Sigmoid colon (tissue), 7 donors: ENCODE measurements at places on chromosomes 2 and 18. TPM values are rescaled to one million over a fixed set of nuclear protein-coding genes. Genes with fewer than 3 reads are reported as not detected.

GRCh38 chr2:235573331-235574221, 79.7 kb downstream of the AGAP1 start:
- peaks cover 8% of the 10 kb centered on the region for H3K4me1 ChIP-seq
- no peak overlapping the region for H3K4me3 ChIP-seq
- no peak for DNase-seq
- H3K36me3 ChIP-seq: no peaks in the 10 kb centered on the region
- no peaks in the 10 kb centered on the region for H3K27me3 ChIP-seq

GRCh38 chr2:202965810-202966460, 48.7 kb upstream of the NBEAL1 start:
- no peaks in the 10 kb centered on the region for H3K27me3 ChIP-seq
- H3K36me3 ChIP-seq: no peaks in the 10 kb centered on the region
- no peak for DNase-seq

The GKN2 gene
- total RNA-seq: not detected

DNA sequence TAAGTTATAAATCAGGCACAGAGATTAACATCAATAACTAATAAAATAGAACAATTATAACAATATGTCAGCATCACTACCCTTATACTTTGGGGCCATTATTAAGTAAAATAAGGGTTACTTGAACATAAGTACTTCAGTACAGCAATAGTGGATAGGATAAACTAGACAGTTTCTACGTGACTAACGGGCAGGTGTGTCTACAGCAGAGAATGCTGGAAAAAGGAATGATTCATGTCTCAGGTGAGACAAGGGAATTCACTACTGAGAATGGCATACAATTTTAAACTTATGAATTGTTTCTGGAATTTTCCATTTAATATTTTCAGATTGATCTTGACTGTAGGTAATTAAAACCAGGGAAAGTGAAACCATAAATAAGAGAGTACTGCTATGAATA, 5.5 kb downstream of the WDR75 start:
- H3K4me1 ChIP-seq: peaks cover 6% of the 10 kb centered on the region
- no peak overlapping the region for H3K27ac ChIP-seq
- no peak overlapping the region for H3K4me3 ChIP-seq
- no peaks in the 10 kb centered on the region for H3K27me3 ChIP-seq
- no peak for DNase-seq

DNA sequence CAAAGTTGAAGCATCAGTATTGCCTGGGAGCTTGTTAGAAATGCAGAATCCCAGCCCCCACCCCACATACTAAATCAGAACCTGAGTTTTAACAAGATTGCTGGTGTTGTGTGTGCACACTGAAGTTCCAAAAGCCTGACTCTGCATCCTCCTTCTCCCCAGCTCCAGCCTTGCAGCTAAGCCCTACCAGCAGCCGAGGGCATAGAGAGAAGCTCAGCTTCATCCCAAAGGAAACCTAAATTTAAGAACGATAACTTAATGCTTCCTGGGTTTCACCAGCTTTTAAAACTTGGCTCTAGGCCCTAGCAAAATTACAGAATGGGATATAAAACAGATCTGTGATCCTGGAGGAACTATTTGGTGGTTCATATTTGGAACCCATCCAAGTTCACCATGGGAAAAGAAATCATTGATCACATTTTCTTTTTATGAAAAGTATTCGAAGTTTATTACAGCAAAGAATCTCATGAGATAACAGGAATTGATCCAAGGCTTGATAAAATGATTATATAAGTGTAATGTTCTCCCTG, 11.1 kb downstream of the SMYD1 start:
- H3K4me1 ChIP-seq: no peaks in the 10 kb centered on the region
- H3K27ac ChIP-seq: peak overlapping the region; percentile 69
- no peak overlapping the region for H3K4me3 ChIP-seq
- no peaks in the 10 kb centered on the region for H3K27me3 ChIP-seq
- no peak for DNase-seq
- H3K36me3 ChIP-seq: no peaks in the 10 kb centered on the region

- H3K4me1 ChIP-seq: no peaks in the 10 kb centered on the region
- DNase-seq: no peak
- peaks cover 24% of the 10 kb centered on the region for H3K36me3 ChIP-seq
- no peak overlapping the region for H3K4me3 ChIP-seq
- no peak overlapping the region for H3K27ac ChIP-seq
Measured at GRCh38 chr18:79275461-79275860, 120.3 kb upstream of the NFATC1 start.

DNA sequence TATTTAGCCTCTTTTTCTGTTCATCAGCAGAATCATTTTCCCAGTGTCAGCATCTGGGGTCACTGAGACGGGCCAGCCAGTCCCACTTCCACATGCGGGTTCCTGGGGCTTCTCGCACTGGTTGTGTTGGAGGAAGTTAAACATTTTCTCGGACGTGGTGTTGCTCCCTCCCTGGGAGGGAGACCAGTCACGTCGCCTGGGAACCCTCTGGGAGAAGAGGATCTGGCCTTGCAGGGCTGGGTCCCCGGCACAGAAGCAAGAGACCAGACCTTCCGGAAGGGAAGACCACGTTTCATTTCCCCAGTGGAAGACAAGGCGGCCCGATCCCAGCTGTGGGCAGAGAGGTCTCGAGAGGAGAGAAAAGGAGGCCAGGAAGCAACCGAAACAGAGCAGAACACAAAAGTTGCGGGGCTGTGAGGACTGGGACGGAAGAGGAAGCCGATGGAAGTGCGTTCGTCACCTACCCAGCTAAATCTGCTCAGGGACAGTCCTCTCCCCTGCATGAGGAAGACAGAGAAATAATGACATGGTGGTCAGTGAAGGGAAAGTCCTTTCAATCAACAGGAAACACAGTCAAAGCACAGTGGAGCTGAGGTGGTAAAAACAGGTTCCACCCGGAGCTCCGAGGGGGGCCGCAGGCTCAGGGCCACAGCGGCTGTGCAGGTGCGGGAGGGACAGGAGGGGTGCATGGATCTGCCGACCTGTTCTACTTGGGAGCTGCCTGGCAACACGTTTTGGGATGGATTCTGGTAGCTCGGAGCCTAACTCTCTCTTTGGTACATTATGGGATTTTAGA, 144.4 kb downstream of the MBP start:
- no peak for DNase-seq
- no peaks in the 10 kb centered on the region for H3K36me3 ChIP-seq
- peak overlapping the region; percentile 1 for H3K4me3 ChIP-seq
- peaks cover 2% of the 10 kb centered on the region for H3K4me1 ChIP-seq
- no peaks in the 10 kb centered on the region for H3K27me3 ChIP-seq
- peak overlapping the region; percentile 9 for H3K27ac ChIP-seq

GRCh38 chr2:43340945-43341356, 114.5 kb upstream of the ZFP36L2 start:
- H3K27ac ChIP-seq: peak overlapping the region; percentile 69
- DNase-seq: no peak
- no peak overlapping the region for H3K4me3 ChIP-seq

GRCh38 chr2:122446761-122447160, 691.3 kb downstream of the TSN start:
- no peak overlapping the region for H3K27ac ChIP-seq
- no peaks in the 10 kb centered on the region for H3K4me1 ChIP-seq
- no peak for DNase-seq
- no peaks in the 10 kb centered on the region for H3K36me3 ChIP-seq

The HOXD13 gene
- 34.7 TPM for total RNA-seq

- no peaks in the 10 kb centered on the region for H3K27me3 ChIP-seq
- no peaks in the 10 kb centered on the region for H3K36me3 ChIP-seq
Measured at GRCh38 chr2:9780368-9781130, 62.7 kb upstream of the TAF1B start.

- no peaks in the 10 kb centered on the region for H3K36me3 ChIP-seq
- no peaks in the 10 kb centered on the region for H3K4me1 ChIP-seq
Measured at GRCh38 chr18:12621742-12622306, 36.1 kb downstream of the SPIRE1 start.
